ENCODE measurements at places on chromosomes 2 and 18. TPM values are rescaled to one million over a fixed set of nuclear protein-coding genes. Genes with fewer than 3 reads are reported as not detected.
A peak's percentile ranks its signal among the peaks of the same experiment; 100 is the strongest.

DNA sequence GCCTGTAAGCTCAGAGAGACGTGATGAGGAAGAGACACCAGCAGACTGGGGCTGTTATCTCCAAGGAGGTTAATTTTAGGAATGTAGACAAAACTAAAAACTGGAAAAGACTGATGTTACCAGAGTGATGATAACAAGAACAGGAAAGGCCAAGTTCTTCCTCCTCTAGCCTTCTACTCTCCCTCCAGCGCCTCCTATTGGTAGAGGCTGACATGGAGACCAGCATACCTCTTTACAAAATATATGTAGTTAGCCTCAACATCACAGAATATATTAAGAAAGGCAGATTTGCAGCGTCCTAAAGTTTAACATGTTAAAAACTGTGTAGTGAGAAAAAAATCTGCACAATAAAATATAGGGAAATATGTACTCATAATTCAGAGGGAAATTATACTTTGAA is 66.0 kb downstream of the TCF4 start:
- H3K4me3 ChIP-seq: no peak overlapping the region
- no peaks in the 10 kb centered on the region for H3K27me3 ChIP-seq
- no peaks in the 10 kb centered on the region for H3K4me1 ChIP-seq
- H3K36me3 ChIP-seq: no peaks in the 10 kb centered on the region
- H3K27ac ChIP-seq: no peak overlapping the region

DNA sequence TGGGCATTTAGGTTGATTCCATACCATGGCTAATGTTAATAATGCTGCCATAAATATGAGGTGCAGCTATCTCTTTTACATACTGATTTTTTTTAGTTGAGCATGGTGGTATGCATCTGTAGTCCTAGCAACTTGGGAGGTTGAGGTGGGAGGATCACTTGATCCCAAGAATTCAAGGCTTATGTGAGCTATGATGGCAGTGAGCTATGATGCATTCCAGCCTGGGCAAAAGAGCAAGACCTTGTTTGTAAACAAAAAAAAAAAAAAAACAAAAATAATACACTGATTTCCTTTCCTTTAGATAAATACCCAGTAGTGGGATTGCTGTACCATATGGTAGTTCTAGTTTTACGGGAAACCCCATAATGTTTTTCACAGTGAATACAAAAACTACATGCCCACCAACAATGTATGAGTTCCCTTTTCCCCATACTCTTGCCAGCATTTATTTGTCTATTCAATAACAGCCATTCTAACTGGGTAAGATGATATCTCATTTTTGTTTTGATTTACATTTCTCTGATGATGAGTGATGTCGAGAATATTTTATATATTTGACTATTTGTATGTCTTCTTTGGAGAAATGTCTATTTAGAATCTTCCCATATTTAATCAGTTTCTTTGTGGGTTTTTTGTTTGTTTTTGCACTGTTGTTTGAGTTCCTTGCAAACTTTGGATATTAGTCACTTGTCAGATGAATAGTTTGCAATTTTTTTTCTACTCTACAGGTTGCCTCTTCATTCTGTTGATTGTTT is 281.0 kb upstream of the KYNU start:
- no peaks in the 10 kb centered on the region for H3K36me3 ChIP-seq
- DNase-seq: no peak
- no peak overlapping the region for H3K27ac ChIP-seq
- no peaks in the 10 kb centered on the region for H3K4me1 ChIP-seq
- H3K27me3 ChIP-seq: no peaks in the 10 kb centered on the region
- H3K4me3 ChIP-seq: no peak overlapping the region

The D2HGDH gene
- total RNA-seq: 28.0 TPM

DNA sequence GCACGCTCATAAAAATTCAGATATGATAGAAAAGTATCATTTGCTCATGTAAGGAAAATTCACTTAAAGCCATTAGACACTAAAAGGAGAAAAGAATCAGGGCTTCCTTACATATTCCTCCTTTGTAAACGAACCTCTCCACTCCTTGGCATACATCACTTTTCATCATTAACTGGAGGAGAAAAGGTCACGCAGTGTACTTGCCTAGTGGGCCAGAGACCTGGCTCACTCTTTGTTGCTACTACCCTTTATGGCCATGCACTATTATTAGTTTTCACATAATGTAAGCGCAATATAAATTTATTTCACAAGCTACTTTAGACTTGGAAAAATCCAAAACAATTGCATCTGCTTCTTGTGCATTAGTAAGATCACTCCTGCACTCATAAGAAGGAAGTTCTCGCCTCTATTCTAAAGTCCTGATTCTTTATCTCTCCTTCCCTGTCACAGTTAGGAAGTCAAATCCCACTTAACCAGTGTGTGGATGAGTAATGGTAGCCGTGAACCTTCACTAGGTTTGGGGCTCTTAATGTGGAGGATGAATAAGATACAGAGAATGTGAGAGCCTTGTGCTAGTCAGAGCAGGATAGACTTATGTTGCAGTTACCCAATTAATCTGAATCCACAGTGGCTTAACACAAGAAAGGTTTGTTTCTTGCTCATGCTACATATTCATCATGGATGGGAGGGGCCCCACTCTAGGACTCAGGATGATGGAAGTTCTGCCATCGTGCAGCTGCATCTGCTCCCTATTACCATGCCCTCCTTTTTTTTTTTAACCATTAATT is 115.0 kb upstream of the GLS start:
- no peaks in the 10 kb centered on the region for H3K27me3 ChIP-seq
- no peaks in the 10 kb centered on the region for H3K4me1 ChIP-seq
- no peak overlapping the region for H3K4me3 ChIP-seq
- H3K27ac ChIP-seq: no peak overlapping the region
- DNase-seq: no peak

- no peaks in the 10 kb centered on the region for H3K27me3 ChIP-seq
- DNase-seq: peak; percentile 48
- H3K4me3 ChIP-seq: peak overlapping the region; percentile 63
- H3K4me1 ChIP-seq: peaks cover 82% of the 10 kb centered on the region
- peaks cover 59% of the 10 kb centered on the region for H3K36me3 ChIP-seq
- peak overlapping the region; percentile 92 for H3K27ac ChIP-seq
Observed at GRCh38 chr2:201128933-201129505, 13.1 kb downstream of the CFLAR start.

GRCh38 chr2:18516112-18516511 is 44.3 kb downstream of the RDH14 start:
- no peaks in the 10 kb centered on the region for H3K36me3 ChIP-seq
- H3K4me3 ChIP-seq: no peak overlapping the region
- DNase-seq: no peak
- no peak overlapping the region for H3K27ac ChIP-seq
- peaks cover 12% of the 10 kb centered on the region for H3K27me3 ChIP-seq

The MC2R gene
- not detected for total RNA-seq

- H3K4me3 ChIP-seq: peak overlapping the region; percentile 49
- H3K36me3 ChIP-seq: no peaks in the 10 kb centered on the region
- H3K4me1 ChIP-seq: peaks cover 21% of the 10 kb centered on the region
- H3K27ac ChIP-seq: no peak overlapping the region
- DNase-seq: no peak
- H3K27me3 ChIP-seq: peaks cover 67% of the 10 kb centered on the region
Observed at GRCh38 chr2:120737340-120738101, 1.9 kb downstream of the GLI2 start.

The ARHGEF4 gene
- total RNA-seq: 3.3 TPM

Measured in activated CD8-positive, alpha-beta T cell treated with anti-CD3 and anti-CD28 coated beads, Interleukin-2, amount 10 ng/mL, durations not matched to agents 7 days and 5 days (primary cell).